ENCODE measurements at places on chromosomes 12 and 14. TPM values are rescaled to one million over a fixed set of nuclear protein-coding genes. Genes with fewer than 3 reads are reported as not detected.

Gene LYZ
- total RNA-seq: not detected

Gene SLC2A3
- 396 TPM for total RNA-seq

Gene LRRK2
- total RNA-seq: not detected

Gene TTC6
- not detected for total RNA-seq

Gene RASSF8
- total RNA-seq: 1.2 TPM

Gene AVPR1A
- total RNA-seq: not detected

DNA sequence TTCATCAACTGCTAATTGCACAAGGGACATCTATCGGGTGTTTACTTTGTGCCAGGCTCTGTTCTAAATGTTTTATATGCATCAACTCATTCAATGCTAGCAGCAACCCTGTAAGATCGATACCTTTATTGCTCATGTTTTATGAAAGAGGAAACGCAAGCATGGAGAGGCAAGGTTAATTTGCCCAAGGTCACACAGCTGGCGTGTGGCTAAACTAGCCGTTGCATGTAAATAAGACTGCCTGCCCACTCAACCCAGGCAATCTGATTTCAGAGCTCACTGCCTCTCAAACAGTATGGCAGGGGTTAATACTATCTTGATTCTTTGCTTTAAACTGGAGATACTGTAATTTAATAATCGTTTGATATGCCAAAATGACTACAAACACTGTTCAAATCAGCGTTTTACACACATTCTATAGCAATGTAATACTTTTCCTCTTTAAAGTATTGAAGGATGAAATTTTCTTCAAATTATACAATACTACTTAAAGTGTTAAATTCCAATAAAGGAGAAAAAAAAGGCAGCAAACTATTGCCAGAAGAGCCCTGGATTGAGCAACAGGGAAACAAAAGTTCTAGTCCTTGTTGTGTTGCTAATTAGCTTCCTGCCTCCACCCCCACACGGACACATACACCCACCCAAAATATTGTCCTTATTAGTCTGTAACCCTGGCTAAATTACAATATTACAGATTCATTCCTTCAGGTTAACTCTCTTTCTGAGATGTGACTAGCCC is 39.1 kb upstream of the DHRS7 start:
- H3K27me3 ChIP-seq: peaks cover 29% of the 10 kb centered on the region
- H3K27ac ChIP-seq: no peak overlapping the region
- DNase-seq: no peak
- H3K36me3 ChIP-seq: no peaks in the 10 kb centered on the region

DNA sequence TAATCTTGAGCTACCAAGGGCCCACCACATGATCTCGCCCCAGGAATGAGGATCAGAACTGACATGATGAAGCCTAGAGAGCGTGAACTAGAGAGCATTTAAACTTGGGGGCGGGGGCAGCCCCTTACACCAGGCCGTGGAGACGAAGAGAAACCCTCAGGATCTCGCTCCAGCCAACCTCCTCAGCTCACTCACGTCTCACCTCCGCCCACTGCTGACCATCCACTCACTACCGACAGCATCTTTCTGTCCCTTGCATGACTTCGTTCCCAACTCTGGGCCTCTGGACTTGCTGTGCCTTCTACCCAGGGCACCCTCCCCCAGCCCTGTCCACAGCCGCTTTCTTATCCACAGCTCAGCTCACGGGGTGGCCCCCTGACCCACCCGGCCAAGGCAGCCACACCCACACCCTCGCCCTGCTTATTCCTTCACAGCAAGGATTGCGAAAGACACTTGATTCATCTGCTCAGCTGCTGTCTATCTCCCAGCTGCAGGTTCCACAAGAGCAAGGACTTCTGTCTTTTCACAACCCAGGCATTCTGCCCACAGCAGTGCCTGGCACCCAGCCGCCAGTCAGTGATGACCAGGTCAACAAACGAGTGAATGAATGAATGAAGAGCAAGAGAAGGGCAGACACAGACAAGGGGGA is 6.4 kb downstream of the STX2 start:
- H3K4me3 ChIP-seq: no peak overlapping the region
- H3K4me1 ChIP-seq: peaks cover 31% of the 10 kb centered on the region
- no peaks in the 10 kb centered on the region for H3K27me3 ChIP-seq

GRCh38 chr14:22872033-22872832 is 693 bp downstream of the LRP10 start:
- H3K36me3 ChIP-seq: peaks cover 29% of the 10 kb centered on the region
- H3K27ac ChIP-seq: peak overlapping the region; percentile 91
- DNase-seq: peak; percentile 84
- H3K4me3 ChIP-seq: peak overlapping the region; percentile 88
- H3K4me1 ChIP-seq: peaks cover 37% of the 10 kb centered on the region

GRCh38 chr12:31444736-31445135 is 118.8 kb upstream of the SINHCAF start:
- H3K4me3 ChIP-seq: no peak overlapping the region
- no peak for DNase-seq
- no peaks in the 10 kb centered on the region for H3K36me3 ChIP-seq
- H3K27ac ChIP-seq: no peak overlapping the region

Data from activated CD4-positive, alpha-beta T cell treated with anti-CD3 and anti-CD28 coated beads for 36 hours (primary cell).